ENCODE measurements at places on chromosomes 7 and 10.

GRCh38 chr10:93541402-93542357 lies 24.8 kb upstream of the FFAR4 start:
- DNase-seq, result peak; percentile 70

DNA sequence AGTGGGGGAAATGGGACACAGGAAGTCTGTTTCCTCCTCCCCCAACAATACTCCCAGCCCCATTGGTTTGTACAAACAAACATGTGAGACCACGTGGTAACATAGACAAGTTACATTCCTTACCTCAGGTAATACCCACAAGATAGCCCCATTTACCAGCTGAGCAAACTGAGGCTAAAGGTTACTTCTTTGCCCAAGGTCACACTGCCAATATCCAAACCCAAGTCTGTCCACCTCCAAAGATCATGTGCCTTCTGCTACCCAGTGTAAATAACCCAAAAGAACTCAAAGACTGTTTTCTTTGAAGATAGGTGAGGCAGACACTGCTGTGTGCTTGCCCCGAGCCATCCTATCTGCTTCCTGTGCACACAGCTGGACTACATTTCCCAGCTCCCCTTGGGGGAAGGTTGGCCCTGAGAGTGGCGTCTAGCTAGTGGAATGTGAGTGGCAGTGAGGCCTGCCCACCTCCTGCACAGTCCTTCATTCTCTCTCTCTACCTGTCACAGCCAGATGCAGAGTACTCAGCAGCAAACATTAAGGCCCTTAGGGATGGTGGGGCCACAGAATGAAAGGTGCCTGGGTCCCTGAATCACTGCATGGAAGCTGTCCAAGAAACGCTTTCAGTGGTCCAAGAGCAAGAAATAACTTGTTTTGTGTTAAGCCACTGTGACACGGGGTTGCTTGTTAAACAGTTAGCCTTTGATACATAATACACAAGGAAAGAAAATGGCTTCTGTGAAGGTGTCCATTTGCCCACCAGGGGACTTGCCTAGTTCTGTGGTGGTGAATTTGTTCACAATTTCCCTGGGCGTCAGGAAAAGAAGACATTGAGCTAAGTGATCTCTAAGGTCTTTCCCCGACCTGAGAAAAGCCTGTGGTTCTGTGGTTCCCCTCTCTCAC lies 257.7 kb upstream of the NFE2L3 start:
- DNase-seq, result no peak

- DNase-seq, result no peak
Observed at GRCh38 chr10:68959695-68960527, 3.9 kb downstream of the DDX21 start.

GRCh38 chr7:121352323-121352722 lies 23.5 kb downstream of the WNT16 start:
- DNase-seq, result no peak

DNA sequence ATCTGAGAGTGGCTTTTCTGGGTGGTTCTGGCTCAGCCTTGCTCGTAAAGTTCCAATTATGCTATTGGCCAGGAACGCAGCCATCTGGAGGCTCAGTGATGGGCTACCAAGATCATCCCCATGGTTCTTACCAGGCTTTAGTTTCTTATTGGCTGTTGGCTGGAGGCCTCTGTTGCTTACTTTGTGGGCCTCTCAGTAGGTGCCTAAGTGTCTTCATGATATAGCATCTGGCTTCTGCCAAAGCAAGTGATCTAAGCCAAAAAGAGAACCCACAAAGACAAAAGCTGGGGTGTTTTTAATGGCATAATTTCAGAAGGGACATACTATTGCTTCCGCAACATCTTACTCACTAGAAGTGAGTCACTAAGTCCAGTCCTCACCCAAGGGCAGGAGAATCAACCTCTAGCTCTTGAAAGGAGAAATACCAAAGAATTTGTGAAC lies 132.0 kb upstream of the MDFIC start:
- no peak for DNase-seq

GRCh38 chr7:110607050-110607857 lies 483.7 kb upstream of the LRRN3 start:
- DNase-seq, result no peak

DNA sequence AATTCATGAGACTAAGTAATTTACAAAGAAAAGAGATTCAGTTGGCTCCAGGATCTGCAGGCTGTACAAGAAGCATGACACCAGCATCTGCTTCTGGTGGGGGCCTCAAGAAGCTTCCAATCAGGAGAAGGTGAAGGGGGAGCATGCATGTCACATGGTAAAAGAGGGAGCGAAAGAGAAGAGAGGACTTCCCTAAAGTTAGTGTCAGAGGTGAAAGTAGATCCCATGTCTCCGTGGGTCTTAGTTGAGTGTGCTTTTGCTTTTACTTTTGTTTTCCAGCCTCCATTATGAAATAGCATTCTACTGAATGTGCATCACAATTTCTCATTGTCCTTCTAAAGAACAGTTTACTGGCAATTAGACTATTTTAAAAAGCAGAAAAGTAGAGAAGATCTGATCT lies 213.6 kb upstream of the FZD1 start:
- no peak for DNase-seq

- DNase-seq, result no peak
Observed at GRCh38 chr10:126421756-126422256, 33.5 kb upstream of the ADAM12 start.

- DNase-seq, result no peak
Observed at GRCh38 chr7:116311816-116312471, 101.6 kb downstream of the TES start.

- no peak for DNase-seq
Observed at GRCh38 chr10:79236433-79236765, 110.9 kb upstream of the PPIF start.

DNA sequence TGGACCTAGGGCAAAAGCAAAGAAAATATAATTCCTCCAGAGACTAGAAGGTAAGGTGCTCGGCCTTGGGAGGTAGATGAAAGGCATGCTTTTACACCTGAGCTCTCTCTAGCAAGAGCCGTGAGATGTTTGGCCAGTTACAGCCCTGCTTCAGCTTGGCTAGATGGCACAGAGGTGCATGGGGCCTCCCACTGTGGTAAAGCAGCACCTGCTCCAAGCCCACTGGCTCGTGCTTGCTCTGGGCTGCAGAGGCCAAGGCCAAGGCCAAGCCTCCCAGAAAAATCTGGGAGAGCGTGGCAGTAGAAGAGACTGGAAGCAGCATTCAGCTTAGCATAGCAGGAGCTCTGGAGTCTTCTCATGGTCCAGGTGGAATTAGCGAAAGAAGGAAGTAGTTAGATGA lies 31.0 kb upstream of the OPALIN start:
- no peak for DNase-seq

DNA sequence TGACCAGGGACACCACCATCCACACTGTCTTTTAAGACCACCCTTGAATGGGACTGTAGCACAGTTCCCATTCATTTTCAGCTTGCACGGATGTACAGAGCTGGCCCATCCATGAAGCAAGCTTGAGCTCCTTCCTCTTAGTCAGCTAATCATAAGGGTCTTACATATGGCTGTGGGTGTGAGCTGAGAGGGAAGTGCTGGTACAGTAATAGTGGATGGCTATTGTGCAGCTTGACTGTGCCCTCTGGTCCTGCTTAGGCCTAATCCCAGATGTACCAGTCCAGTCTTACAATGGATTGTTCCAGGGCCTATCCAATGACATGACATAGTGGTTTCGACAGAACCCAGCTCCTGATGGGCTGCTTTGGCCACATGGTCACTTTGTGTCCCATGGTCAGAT lies 96.9 kb upstream of the ZNF438 start:
- no peak for DNase-seq

DNA sequence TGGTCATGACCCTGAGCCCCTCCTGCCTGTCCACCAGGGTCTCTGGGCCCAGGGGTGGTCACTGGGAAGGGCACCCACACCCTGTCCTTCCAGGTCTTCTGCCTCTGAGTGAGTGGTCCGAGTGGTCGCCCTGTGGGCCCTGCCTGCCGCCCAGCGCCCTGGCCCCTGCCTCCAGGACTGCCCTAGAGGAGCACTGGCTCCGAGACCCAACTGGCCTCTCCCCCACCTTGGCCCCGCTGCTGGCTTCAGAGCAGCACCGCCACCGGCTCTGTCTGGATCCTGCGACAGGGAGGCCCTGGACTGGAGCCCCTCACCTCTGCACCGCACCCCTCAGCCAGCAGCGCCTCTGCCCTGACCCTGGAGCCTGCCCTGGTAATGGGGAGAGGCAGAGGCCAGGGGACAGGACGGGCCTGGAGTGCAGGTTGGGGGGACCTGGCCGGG lies 13.9 kb upstream of the ZNF862 start:
- no peak for DNase-seq

DNA sequence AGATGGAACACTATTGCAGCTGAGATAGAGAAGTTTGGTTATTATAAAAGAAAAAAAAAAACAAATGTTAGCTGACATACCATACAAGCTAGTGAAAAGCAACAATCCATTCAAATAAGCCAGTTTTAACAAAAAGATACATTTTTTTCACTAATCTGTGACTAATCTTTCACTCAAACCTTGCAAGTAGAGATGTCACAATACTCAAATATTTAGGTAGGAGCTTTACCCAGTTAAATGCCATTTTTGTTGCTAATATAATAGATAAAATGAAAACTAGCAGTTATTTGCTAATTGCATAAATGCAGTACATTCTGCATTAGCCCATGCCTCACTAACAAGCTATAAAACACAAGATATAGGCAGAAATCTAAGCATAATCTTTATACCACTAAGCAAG lies 123.6 kb downstream of the BTAF1 start:
- no peak for DNase-seq

All from nephron progenitor cell (in vitro differentiated cells).